Naive thymus-derived CD4-positive, alpha-beta T cell (primary cell): ENCODE measurements at places on chromosomes 6 and 20.

- no peak for DNase-seq
These were observed 79.3 kb downstream of the INSM1 start for GRCh38 chr20:20447196-20447595.

GRCh38 chr6:147223736-147224135 lies 19.5 kb downstream of the STXBP5 start:
- DNase-seq = no peak

DNA sequence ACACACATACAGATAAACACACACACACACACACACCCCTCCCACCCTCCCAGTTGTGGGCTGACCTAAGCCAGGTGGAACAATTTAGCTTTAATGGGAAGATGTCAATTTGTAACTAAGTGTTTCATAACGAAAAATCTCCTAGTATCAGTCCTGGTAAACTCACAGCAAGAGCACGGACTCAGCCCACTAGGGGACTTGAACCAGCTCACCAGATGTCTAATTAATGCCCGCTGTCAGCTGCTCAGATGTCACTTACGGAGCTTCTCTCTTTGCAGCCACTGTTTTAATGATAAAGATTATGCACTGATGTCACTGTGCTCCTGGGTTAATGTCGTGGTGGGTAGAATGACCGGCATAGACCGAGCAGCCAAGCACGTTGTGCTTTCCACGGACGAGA lies 116.6 kb upstream of the INSM1 start:
- DNase-seq = no peak

GRCh38 chr20:4445784-4446183 lies 275.9 kb upstream of the PRND start:
- DNase-seq = no peak

GRCh38 chr6:5772408-5773120 lies 234.2 kb downstream of the NRN1 start:
- DNase-seq = no peak
